ENCODE measurements at places on chromosomes 2 and 18. TPM values are rescaled to one million over a fixed set of nuclear protein-coding genes. Genes with fewer than 3 reads are reported as not detected.
A peak's percentile ranks its signal among the peaks of the same experiment; 100 is the strongest.

DNA sequence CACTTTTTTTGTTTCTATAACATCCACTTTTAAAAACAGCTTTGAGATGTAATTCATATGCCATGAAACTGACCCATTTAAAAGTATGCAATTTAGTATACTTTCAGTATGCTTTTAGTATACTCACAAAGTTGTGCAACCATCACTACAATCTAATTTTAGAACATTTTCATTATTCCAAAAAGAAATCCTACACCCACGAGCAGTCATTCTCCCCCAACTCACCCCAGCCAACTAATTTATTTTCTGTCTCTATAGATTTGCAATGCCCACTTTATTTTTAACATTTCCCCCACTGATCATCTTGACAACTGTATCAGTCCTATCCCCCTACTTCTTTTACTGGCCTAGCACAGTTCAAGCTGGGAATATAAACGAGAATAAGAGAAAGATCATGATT, 39.1 kb downstream of the FAM98A start:
- no peak for DNase-seq

GRCh38 chr2:64447317-64448040, 6.5 kb upstream of the LGALSL start:
- DNase-seq, result no peak

DNA sequence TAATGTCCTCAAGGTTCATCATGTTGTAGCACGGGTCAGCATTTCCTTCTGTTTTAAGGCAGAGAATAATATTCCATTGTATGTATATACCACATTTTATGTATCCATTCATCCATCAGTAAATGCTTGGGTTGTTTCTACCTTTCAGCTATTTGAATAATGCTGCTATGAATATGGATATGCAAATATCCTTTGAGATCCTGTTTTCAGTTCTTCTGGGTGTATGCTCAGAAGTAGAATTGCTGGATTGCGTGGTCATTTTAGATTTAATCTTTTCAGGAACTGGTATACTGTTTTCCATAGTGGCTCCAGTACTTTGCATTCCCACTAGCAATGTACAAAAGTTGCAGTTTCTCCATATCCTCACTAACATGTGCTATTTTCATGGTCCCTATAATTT, 13.4 kb upstream of the ASB1 start:
- DNase-seq, result no peak

- no peak for DNase-seq
Measured at GRCh38 chr2:23387221-23387550, 2.2 kb downstream of the KLHL29 start.

DNA sequence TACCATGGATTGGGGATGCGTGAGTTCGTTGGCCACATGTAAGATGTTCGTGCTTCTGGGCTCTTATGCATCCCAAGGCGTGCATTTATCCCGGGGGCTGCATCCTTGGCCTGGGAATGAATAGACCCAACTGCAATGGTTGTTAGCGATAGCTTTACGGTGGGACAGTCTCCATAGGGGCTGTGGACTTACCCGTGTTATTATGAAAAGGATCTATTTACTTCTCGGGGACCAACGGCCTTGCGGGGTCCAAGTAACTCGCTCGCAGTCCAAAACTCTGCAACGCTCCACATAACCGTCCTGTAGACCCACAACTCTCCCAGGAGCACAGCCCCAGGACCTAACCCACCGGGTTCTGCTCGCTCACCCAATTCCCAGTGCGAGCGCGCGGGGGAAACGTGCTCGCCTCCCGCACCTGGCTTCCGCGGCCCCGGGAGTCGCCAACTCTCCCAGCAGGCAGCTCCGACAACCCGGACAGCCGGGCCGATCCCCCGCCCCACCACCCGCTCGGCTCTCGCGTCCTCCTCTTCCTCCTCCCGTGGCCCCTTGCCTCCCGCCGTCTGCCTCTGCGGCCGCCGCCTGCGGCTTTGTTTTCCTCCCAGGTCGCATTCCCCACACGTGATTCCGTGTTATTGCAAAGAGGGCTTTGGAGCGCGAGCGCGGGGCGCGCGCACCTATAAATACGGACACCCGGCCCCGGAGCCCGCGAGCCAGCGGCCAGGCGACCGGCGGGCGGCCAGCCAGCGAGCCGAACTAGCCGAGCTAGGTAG, at the start of gene CABLES1:
Gene CABLES1, plus strand, starts transcription at position 706 of the 770 bp plus-strand sequence. CDS start 278 bp downstream, outside the sequence.
- peak; percentile 70 for DNase-seq

DNA sequence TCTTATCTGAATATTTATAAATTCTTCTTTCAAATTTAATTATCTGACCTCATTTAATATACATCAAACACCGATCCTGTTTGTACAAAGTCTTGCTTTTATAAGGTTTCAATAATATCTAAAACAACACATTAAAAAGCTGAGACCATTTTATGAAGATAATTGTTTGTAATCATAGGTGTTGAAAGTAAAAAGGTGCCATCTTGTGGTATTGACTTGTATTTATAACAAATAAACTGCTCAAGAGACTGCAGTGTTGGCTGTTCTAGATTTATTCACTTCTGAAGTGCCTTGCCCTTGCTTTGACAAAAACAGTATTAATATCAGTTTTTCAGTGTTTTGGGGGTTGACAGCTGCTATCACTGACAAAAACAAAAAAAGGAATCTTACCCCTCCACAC, 286.8 kb upstream of the HNMT start:
- no peak for DNase-seq

DNA sequence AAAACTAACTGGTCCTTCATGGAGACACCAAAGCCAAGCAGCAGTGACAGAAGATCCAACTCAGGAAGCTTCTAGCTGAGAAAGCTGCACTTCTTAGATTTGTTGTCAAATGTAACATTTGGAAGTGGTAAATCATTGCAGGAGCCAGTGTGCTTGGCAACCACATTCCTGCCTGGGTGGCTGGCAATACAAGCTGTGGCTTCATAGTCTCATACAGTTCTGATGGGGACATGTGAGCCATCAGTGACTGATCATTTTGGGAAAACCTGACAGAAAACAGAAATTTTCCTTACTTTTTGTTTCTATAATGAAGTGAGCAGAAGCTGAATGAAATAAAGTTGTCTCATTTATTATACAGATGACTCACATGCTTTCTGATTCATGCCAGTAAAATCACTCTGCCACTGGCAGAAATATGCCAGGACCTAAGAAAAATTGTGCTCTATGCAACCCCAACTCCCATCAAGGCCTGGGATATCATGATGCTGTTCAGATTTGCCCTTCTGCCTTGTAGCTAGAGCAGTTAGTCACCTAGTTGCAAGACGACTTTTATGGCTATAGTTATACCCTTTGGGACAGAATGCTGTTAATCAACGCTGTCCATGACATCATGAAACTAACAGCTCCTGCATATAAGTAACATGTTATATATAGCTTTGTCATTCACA, 508.1 kb downstream of the ADCYAP1 start:
- no peak for DNase-seq

- peak; percentile 49 for DNase-seq
Measured at GRCh38 chr2:119367472-119368099, 809 bp downstream of the DBI start.

GRCh38 chr18:79876497-79876896, 75.0 kb downstream of the SLC66A2 start:
- no peak for DNase-seq

DNA sequence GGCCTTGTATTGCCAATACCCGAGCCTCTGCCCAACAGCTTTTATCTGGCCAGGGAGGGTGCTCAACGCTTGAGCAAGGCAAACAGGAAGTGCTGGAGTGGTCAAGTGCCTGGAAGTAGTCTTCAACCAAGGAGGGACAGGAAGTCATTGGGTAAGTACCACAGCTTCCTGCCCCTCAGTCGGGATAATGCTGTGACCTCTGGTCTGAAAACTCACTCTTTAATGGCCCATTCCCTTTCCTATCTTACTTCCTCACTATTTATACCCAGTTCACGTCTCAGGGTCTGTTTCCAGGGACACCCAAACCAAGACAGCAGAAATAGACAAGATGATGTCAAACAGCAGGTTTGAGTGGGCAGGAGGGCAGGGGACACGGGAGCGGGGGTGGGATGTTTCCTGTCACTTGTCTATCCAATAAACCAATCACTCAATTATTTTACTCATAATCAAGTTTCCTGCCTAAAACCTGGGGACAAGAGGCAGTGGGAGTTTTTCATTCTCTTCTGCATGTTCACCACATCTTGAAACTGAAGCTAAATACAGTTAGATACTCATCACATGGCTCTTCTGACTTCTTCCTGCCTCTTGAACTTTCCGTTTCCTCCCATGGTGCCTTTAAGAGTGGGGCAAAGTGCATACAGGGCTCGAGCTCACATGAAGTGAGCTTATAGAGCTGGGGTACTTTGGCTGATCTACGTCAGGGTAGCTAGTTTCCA, 68.9 kb upstream of the CAB39 start:
- DNase-seq, result no peak

DNA sequence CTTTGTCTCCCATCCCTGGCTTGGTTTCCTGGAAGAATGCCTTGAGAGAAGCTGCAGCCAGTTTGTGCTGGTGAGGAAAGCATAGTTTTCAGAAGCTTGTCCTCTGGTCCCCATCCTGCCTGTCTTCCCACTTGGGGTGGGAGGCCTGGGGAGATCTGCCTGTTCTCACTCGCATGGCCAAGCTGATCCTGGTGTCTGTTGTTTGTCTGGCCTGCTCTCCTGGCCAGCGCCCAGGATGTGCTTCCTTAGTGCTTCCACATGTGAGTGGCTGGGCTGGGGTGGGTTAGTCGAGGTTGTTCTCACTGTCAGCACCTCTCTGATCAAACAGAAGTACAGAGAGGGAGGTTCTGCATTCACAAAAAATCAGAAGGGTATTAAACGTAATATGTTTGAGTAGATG, 49.5 kb downstream of the PTPRM start:
- DNase-seq, result no peak

- peak; percentile 27 for DNase-seq
Measured at GRCh38 chr2:24304098-24304497, 56.2 kb downstream of the ITSN2 start.

DNA sequence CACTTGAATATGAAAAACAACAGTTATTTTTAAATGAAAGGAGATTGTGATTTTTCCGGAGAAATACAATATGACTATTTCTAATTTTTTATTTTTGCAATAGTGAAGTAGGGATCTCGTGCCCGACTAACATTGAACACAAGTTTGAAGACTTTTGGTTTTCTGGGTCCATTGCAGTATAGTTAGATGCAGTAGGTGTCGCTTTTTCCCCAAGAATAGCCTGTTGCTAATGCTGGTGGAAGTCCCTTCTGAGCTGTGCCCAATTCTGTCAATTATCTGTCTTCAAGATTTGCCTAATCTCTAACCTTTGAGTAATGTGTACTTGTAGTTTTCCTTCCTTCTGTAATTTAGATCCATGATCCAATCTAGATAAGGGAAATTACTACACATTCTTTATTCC, 36.5 kb downstream of the SEMA4F start:
- peak; percentile 24 for DNase-seq

DNA sequence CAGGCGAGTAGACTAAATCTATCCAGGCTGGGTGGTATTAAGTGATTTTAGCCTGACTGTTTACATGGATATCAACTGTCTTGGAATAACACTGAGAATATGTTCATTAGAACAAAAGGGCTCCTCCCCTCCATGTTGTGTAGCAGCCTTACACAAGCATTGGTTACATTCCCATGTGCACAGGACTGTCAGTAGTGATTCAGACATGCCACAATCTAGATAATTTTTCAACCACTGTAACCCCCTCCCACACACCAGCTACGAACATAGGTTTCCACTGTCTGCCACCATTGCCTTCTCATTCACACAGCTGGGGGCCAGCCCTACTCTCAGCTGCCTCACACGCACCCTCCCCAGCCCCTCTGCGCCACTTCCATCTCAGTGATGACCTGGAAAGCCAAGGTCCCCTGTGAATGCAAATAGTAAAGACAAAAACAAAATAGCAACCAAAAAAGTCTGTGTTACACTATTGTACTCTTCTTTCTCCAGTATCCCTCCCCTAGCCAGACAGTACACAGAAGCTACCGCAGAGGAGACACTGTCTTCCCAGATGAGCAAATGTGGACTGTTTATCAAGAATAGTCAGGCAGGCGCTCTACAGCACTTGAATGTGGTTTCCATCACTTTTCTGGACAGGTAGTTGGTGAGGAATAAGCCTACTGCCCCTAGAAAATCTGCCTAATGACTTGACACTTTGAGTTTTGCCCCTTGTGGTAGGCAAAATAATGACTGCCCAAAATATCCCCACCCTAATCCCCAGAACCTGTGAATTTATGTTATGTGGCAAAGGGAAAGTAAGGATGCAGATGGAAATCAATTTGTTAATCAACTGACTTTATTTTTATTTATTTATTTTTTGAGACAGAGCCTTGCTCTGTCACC, 27.9 kb upstream of the TYMS start:
- DNase-seq, result no peak

DNA sequence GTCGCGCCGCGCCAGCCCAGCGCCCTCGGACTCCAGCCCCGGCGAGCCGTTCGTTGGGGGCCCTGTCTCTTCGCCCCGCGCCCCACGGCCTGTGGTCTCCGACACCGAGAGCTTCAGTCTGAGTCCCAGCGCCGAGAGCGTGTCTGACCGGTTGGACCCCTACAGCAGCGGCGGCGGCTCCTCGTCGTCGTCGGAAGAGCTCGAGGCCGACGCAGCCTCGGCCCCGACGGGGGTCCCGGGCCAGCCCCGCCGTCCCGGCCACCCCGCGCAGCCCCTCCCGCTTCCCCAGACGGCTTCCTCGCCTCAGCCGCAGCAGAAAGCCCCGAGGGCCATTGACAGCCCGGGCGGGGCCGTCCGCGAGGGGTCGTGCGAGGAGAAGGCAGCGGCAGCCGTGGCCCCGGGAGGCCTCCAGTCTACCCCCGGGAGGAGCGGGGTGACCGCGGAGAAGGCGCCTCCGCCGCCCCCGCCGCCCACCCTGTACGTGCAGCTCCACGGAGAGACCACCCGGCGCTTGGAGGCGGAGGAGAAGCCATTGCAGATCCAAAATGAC, 1.4 kb downstream of the PHLPP1 start:
- peak; percentile 34 for DNase-seq

SETBP1 gene
- total RNA-seq, result 34.2 TPM

FEV gene
- not detected for total RNA-seq

ACMSD gene
- not detected for total RNA-seq

MAPRE3 gene
- 13.9 TPM for total RNA-seq

PLEKHH2 gene
- 7.3 TPM for total RNA-seq

SEPTIN2 gene
- total RNA-seq, result 207 TPM

Measured in frontal cortex (tissue), 4 donors.